Naive thymus-derived CD4-positive, alpha-beta T cell (primary cell): ENCODE measurements at places on chromosomes 16 and 17.
A peak's percentile ranks its signal among the peaks of the same experiment; 100 is the strongest.

DNA sequence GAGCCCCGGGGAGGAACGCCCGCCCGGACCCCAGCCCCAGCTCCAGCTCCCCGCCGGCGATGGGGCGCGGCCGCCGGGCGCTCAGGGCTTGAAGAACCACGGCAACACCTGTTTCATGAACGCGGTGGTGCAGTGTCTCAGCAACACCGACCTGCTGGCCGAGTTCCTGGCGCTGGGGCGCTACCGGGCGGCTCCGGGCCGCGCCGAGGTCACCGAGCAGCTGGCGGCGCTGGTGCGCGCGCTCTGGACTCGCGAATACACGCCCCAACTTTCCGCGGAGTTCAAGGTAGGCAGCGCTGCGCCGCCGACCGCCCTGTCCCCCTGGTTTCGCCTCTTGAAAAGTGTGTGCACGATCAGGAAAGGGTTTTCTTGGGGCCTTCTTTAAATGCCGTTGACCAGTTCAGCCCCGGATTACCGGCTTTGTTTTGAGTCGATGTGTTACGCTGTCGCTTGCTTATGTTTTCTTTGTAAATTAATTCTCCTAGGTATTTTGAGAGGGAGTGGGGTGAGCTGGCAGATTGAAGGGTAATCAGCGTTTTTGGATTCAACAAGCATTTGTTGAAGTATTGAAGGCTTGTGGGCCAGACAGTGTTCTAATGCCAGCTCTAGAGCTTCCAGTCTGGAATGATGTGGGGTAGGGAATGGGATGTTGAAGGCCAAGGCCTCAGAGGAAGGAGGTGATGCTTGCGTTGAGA lies 681 bp downstream of the USP43 start:
- no peak overlapping the region for H3K27ac ChIP-seq
- peaks cover 14% of the 10 kb centered on the region for H3K27me3 ChIP-seq
- no peaks in the 10 kb centered on the region for H3K4me1 ChIP-seq
- H3K36me3 ChIP-seq = no peaks in the 10 kb centered on the region
- no peak overlapping the region for H3K4me3 ChIP-seq
- no peak for DNase-seq

DNA sequence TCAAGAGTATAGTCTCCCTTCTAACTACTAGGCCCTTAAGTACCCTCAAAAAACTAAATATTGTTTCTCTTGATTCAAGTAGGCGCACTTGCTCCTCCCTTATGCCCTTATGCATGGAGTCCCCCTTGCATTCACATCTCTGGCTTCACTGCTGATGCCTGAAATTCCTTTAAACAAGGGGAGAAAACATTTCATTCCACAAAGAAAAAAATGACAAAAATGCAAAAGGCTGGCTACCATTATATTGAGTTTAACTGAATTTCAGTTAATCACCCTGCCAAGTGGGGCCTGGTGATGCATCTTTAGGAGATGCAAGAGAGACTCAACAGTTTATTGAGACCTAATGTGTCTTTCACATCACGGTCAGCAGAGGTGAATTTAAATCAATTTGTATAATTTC lies 35.6 kb downstream of the CRLF3 start:
- H3K4me3 ChIP-seq = no peak overlapping the region
- DNase-seq = no peak
- H3K4me1 ChIP-seq = no peaks in the 10 kb centered on the region
- peaks cover 15% of the 10 kb centered on the region for H3K36me3 ChIP-seq

DNA sequence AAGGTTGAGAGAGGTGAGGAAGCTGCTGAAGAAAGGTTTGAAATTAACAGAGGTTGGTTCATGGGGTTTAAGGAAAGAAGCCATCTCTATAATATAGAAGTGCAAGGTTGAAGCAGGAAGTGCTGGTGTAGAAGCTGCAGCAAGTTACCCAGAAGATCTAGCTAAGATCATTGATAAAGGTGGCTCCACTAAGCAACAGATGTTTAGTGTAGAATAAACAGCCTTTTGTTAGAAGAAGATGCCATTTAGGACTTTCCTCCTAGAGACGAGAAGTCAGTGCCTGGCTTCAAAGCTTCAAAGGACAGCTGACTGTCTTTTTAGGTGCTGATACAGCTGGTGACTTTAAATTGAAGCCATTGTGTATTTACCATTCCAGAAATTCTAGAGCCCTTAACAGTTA lies 29.3 kb downstream of the GOSR1 start:
- H3K27ac ChIP-seq = no peak overlapping the region
- H3K4me1 ChIP-seq = no peaks in the 10 kb centered on the region
- H3K4me3 ChIP-seq = no peak overlapping the region
- peaks cover 22% of the 10 kb centered on the region for H3K36me3 ChIP-seq
- peak; percentile 25 for DNase-seq

DNA sequence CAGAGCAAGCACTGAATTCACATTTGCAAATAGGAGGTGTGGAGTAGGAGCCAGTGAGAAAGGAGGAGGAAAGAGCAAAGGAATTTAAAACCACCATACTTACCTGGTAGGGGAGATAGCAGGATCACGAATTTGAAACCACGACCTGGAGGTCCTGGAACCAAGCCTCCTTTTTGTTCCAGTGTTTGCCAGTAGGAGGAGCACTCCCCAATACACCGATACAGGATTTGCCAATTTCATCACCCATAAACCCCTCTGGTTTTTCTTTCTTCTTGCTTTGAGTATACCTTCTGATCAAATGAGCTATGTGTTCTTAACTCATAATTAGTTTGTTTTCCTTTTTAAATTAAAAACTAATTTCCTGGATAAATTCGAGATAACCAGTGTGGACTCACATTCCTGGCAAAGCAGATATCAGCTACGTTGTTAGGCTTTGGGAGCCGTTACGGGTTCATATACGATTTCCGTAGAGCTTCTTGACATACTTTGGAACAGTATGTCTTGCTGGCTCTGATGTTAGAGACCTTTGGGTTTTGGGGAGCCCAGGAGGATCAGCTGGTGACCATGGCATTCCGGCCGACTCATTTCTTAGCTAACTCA lies 22.7 kb downstream of the BCO1 start:
- H3K36me3 ChIP-seq = no peaks in the 10 kb centered on the region
- no peaks in the 10 kb centered on the region for H3K4me1 ChIP-seq
- no peak overlapping the region for H3K27ac ChIP-seq
- no peak overlapping the region for H3K4me3 ChIP-seq
- no peak for DNase-seq
